CD4-positive, alpha-beta T cell treated with Interleukin-4 for 4 hours (primary cell): ENCODE measurements at places on chromosomes 5 and 9.
A peak's percentile ranks its signal among the peaks of the same experiment; 100 is the strongest.

DNA sequence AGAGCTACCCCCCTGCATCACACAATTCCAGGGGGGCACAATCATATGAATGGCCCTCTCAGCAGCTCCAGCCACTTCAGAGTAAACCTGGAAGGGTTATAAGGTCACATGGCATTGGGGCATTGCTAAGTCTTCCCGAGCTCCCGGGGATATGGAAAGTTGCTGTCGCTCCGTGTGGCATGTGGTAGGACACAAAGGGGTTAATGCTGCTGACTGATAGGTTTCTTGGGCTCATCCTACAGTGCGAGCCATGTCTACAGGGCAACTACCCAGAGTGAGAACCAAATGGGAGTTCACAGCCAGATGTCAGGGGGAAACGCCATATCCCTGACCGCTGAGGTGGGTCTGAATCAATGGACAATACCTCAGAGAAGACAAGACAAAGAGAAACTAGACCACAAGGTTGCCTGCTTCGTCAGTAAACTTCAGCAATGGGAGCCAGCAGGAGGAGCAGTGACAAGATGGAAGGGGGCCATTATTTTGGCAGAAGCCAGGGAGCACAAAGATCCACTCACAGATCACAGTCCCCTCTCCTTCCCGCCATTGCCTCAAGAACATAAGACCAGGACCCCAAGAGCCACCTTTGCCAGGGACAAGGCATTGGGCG, 52.4 kb upstream of the SHISAL2B start:
- no peak for DNase-seq

DNA sequence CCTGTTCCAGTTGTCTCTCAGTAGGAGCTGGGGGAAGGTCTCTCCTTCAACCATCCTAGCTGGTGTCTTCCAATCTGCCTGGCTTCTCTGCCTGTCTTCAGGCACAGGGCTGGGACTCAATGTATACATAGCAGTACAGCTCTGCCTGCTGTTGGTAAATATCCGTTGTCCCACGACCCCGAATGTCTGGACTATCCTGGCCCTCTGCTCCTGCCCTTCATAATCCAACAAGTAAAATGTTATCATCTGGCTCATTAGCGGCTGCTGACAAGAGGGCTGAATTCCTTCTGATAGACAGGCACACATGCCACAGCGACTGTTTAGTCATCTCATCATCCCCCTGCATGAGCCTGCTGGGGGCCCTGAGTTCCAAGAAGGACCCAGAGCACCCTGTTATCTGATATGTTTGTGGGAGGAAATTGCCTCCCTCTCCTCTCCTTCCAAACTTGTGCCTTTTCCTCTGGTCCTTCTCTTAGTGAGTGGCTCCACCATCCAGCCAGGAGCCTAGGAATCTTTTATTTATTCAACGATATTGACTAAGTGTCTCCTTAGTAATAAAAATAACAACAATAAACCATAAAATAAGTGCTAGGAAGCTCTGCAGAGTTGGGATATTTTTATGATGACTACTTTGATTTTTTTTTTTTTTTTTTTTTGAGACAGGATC, 29.5 kb upstream of the TGFBR1 start:
- no peak for DNase-seq

- no peak for DNase-seq
Observed at GRCh38 chr9:114027863-114028465, 50.1 kb downstream of the AMBP start.

DNA sequence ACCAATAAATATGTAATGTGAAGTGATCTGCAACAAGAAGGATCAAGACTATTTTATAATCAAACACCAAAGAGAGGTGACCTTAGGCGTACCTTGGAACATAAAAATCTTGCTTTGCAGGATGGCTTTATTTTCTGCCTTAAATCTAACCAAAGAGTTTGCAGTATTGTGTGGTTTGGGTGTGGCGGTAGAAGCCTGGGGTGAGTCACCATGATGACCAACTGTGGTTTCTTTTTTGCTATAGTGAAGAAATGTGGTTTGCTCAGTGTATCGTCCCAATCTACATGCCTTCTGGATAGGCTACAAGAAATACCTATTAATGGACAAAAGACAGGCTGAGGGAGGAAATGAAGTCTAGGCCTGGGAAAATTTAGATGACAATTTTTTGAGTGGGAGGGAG, 5.1 kb upstream of the CAST start:
- peak; percentile 86 for DNase-seq

GRCh38 chr9:3730511-3730922, 204.7 kb upstream of the RFX3 start:
- DNase-seq = no peak

DNA sequence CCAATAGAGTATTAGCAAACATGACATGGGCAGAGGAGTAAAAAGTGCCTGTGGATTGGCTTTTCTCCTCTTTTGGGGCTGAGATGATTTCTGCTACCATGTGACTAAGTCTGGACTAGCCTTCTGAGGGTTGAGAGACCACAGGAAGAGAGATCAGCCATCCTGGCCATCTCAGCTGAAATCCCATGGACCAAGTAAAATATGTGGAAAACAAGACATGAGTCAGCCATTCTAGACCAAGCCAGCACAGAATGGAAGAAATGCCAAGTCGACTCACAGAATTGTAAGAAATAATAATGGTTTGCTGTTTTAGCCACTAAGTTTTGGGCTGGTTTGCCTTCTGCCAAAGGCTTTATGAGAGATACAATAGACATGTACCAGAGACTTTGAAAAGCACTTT, 377.8 kb downstream of the CHSY3 start:
- DNase-seq = no peak

- no peak for DNase-seq
Observed at GRCh38 chr5:182126-182525, 9.2 kb upstream of the LRRC14B start.

GRCh38 chr9:132919614-132920268, 24.7 kb downstream of the TSC1 start:
- DNase-seq = no peak

DNA sequence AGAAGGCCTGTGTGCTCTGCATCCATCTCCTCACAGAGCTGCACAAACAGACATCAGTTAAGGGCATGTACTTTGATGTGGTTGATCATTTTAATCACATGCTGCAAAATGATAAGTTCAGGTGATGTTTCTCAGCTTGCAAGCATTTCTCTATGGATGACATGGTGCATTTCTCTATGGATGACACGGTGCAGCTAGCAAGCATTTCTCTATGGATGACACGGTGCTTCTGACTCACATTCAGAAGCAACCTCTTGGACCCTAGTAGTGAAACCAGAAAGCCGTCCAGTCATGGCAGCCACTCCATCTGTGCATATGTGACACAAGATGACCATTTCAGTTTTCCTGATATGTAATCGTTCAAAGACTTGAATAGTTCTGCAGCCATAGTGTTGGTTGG, 24.1 kb upstream of the RNF20 start:
- no peak for DNase-seq

- DNase-seq = no peak
Observed at GRCh38 chr5:31300501-31300900, 107.0 kb downstream of the CDH6 start.

- no peak for DNase-seq
Observed at GRCh38 chr5:5062525-5063302, 77.4 kb upstream of the ADAMTS16 start.
